Stimulated activated CD8-positive, alpha-beta memory T cell treated with anti-CD3 and anti-CD28 coated beads, Interleukin-4, amount 100 ng/mL, for 48 hours (primary cell): ENCODE measurements at places on chromosomes 6 and 20.

- no peak for DNase-seq
Measured at GRCh38 chr6:169035385-169036240, 218.0 kb downstream of the THBS2 start.

DNA sequence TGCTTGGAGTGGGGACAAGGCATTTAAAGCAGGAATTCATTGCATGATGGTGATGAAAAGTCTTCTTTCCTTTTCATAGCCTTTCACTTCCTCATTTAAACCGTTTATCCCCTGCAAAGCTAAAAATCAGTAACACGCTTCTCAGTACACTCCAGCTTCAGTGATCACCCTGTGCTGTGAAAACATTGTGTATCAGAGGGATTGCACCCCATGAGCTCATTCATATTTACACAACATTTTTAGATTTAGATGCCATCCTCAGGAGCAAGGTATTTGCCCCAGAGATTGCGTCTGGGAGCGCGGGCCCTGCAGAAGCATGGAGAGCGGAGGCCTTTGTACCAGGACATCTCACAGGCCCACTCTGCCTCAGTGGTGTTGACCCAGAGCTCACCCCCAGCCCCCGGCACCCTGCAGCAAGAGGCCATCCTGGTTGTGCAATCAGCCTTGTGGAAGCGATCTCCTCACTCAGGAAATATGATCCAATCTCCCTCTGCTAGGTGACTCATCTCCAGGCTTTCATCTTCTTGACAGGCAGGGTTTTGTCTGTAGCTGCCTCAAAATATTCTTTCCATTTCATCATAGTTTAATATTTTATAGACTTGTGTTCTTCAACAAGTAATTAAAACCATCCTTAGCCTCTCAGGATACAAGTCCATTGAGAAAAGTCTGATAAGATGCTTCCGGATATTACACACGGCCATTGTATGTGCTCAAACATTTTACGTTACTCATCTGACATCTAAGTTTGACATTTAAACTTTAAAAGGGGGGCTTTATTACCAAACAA is 38.9 kb upstream of the THBS2 start:
- DNase-seq = no peak

DNA sequence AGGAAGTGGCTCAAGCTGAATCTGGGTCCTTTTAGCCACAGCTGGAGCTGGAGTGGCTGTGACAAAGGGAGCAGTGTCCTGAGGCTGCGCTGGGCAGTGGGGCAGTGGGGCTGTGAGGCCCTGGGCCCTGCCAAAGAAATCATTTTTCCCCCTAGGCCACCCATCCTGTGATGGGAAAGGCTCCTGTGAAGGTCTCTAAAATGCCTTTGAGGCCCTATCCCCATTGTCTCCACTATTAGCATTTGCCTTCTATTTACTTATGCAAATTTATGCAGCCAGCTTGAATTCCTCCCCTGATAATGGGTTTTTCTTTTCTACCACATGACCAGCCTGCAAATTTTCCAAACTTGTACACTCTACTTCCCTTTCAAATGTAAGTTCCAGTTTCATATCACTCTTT is 539.2 kb downstream of the MEI4 start:
- DNase-seq = no peak

GRCh38 chr6:29099190-29099589 is at the start of gene OR2J1:
Gene OR2J1, plus strand, starts transcription at chr6:29099490. Its CDS starts 1,453 bp downstream, at chr6:29100943.
- DNase-seq = no peak

- DNase-seq = no peak
Measured at GRCh38 chr20:61977419-61977786, 88.3 kb downstream of the TAF4 start.

GRCh38 chr6:129416337-129416990 is 293.5 kb downstream of the ARHGAP18 start:
- no peak for DNase-seq

GRCh38 chr6:159427771-159428170 is 258.6 kb downstream of the FNDC1 start:
- DNase-seq = no peak

- DNase-seq = no peak
Measured at GRCh38 chr20:35690265-35690664, 8.9 kb downstream of the NFS1 start.

- no peak for DNase-seq
Measured at GRCh38 chr6:127162836-127163235, 44.4 kb downstream of the RSPO3 start.

DNA sequence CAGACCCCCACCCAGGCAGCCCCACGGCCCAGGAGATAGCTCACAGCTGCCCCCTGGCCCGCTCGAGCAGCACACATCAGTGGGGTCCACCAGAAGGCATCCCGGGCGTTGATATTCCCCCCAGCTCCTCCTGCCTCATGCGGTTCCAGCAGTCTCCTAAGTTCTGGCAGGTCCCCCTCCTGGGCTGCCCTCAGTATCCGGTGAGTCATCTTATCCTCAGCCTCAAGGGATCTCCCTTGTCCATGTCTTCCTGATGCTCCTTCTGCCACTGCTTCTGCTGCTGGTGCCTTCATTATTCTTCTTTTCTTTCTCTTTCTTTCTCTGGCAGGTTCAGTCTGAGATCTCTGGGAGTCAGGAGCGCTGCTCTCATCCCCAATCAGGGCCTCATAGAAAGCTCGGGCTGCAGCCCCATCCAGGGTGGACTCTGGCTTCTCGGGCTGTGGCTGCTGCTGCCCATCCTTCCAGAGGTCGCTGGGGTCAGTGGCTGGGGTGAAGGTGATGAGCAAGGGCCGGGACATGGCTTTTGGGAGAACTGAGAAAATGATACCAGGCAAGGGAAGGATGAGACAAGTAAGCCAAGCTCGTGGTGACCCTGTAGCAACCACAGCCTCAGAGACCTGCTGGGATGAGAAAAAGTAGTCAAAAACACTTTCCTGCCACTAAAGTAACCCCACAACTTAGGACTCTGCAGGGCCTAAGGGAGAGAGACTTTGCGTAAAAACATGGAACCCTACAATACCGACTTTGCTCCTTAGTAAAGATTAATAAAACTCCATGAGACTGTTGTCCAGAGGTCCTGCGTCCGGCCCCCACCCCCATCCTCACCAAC is 622 bp downstream of the GPANK1 start:
- no peak for DNase-seq

DNA sequence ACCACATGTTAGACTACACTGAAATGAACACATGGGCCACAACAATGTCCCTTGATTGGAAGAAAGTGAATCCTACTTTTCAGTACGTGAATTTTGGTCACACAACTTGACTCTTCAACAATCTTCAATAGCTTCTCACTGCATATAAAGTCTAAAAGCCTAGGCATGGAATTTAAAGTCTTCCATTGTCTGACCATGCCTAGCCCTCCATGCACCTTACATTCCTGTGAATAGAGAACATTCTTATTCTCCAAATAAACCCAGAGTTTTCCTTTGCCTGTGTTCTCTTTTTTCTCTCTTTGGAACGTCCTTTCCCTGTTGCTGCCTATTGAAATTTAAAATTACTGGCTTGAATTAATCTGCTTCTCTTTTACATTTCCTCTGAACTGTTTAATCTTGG is 207.5 kb downstream of the ASCC3 start:
- no peak for DNase-seq

DNA sequence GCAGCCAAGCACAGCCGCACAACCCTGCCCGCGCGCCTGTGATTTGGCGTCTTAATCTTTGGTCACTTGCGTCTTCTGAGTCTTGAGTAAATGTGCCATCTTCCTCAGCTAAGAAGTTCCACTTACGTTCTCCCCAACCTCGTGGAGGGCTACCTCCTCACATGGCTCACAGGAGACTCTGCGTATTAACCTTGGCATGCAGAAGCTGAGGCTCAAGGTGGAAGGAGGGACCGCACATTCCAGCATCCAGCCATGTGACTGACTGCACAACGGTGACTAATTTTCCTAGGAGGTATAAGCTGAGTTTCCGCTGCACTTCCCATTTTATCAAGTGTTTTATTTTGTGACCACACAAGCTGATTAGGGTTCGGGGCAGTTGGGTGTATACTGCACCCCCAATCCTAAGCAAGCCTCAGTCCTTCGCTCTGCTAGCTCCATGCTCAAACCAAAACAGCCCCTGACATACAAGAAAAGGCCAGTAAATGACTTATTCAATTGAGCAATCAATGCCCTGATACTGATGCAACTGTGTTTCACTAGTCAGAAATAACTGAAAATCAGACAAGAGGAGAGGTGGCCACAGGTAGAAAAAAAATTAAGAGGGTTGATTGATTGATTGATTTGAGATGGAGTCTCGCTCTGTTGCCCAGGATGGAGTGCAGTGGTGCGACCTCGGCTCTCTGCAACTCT is 7.0 kb downstream of the BEND3 start:
- DNase-seq = no peak

DNA sequence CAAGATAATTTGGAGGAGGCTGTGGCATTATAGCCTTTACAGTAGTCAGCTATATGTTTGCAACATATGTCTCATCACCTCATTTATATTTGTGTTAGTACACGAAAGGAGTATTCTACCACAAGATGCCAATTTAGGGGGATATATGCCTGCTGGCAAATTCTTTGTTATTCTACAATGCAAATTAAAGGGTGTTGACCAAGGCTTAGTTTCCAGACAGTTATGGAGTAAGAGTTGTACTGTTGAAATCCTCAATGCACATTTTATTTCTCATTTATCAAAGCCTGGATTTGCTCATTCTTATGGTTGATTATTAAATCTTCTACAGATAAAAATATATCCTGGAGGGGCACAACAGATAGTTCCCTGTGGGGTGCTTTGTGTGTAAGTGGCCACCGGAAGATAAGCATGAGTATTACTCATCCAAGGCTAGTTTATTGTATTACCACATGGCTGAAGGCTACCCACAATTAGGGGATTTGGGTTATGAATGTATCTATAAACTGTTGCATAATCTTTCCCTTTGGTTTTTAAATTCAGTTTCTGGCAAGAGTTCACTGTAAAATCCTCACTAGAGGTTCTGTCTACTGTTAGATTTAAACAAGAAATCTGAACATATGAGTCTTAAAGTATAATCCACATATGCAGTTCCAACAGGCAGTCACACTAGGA is 9.0 kb downstream of the CST9 start:
- no peak for DNase-seq

GRCh38 chr6:160393891-160394653 is 45.9 kb downstream of the SLC22A3 start:
- no peak for DNase-seq

DNA sequence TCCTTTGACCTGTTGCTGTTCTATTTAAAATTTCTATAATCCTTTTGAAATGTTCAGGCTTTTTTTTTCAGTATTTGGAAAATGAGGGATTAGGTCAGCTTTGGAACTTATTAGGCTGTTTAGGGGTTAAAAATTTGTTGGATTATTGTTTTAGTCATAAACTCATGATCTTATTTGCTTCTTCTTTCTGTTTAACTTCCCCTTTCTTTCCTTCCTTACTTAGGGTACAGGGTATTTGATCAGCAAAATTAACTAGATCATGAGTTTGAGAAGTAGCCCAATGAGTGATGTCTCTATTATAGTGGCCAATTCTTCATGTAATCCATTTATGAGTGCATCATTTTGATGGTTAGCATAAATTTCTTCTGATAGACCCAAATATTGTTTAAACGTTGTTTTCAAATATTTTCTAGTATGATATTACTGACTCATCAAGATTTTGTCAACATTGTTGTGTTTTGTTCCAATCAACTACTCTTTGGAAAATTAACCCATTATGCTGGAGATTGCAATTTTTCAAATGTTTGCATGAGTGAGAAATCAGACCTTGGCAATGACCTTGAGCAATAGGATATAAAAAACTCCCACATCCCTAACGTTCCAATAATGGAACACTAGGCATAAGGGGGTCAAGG is 94.4 kb downstream of the OTOR start:
- DNase-seq = no peak

GRCh38 chr6:107511511-107511993 is 21.6 kb downstream of the SOBP start:
- DNase-seq = no peak

GRCh38 chr20:25277051-25277801 is 29.3 kb downstream of the PYGB start:
- no peak for DNase-seq

GRCh38 chr6:45419571-45420082 is 41.9 kb upstream of the SUPT3H start:
- DNase-seq = peak; percentile 82

GRCh38 chr6:27517928-27518787 is 45.3 kb upstream of the ZNF184 start:
- no peak for DNase-seq

GRCh38 chr6:53466257-53466656 is 78.6 kb downstream of the GCLC start:
- DNase-seq = no peak

DNA sequence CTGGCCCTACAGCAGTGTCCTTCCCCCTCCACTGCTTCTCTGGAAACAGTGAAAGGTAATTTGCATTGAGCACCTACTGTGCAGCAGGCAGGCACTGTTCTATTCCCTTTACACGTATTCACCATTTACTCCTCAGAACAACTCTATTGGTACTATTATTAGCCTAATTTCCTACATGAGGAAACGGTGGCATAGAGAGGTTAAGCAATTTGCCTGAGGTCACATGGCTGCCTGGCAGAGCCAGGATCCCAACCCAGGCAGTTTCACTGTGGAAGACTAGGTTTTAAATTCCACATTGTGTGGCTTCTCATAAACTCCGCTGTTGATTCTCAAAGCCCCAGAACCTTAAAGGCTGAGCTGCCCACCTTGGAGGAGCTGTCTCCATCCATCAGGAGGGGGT is 72.7 kb downstream of the CLIC5 start:
- DNase-seq = no peak

GRCh38 chr20:51497542-51498467 is 44.7 kb downstream of the NFATC2 start:
- DNase-seq = peak; percentile 76

GRCh38 chr6:4291453-4292403 is 156.4 kb upstream of the ECI2 start:
- no peak for DNase-seq

- DNase-seq = no peak
Measured at GRCh38 chr6:1367771-1368170, 21.6 kb upstream of the FOXF2 start.

DNA sequence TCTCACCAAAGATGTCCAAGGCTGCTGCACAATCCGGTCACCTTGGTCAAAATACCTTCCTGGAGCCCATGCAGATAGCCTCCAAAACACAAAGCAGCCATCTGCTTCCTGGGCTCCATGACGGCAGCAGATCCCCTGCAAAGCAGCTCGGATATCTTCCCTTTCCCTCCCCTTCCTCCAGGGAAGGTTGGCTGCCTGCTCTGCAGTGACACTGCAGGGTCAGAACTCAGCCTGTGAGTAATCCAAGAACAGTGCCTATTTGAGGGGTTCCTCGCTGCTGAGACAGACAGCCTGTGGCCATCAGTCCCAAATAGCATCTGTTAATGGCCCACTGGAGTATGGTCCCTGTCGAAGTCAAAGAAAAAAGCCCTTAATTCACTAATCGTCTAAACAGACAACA is 270.8 kb downstream of the PREX1 start:
- DNase-seq = no peak

GRCh38 chr20:62370115-62370806 is 3.1 kb upstream of the LAMA5 start:
- DNase-seq = peak; percentile 80

- DNase-seq = no peak
Measured at GRCh38 chr6:38178584-38178886, 359.0 kb downstream of the ZFAND3 start.
